ENCODE measurements at places on chromosomes 11 and 22.

- no peak for DNase-seq
These were observed 4.4 kb downstream of the TMEM258 start for GRCh38 chr11:61787928-61788491.

DNA sequence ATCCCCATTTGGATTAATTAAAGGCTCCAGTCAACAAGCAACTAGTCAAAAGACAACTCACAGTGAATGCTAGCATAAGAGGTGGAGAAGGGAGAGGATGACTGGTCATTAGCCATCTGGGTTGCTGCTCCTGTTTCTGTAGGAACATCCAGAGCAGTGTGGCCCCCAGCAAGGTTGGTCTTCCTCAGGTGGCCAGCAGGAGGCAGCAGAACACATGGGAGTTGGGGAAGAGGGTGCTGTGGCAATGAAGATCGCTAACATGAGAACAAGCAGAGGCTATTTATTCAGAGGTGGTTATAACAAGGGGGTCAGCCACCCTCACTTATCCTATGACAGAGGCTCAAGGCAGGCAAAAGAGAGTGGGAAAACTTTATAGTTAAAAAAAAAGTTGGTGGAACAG, 21.3 kb downstream of the IZUMO1R start:
- peak; percentile 14 for DNase-seq

DNA sequence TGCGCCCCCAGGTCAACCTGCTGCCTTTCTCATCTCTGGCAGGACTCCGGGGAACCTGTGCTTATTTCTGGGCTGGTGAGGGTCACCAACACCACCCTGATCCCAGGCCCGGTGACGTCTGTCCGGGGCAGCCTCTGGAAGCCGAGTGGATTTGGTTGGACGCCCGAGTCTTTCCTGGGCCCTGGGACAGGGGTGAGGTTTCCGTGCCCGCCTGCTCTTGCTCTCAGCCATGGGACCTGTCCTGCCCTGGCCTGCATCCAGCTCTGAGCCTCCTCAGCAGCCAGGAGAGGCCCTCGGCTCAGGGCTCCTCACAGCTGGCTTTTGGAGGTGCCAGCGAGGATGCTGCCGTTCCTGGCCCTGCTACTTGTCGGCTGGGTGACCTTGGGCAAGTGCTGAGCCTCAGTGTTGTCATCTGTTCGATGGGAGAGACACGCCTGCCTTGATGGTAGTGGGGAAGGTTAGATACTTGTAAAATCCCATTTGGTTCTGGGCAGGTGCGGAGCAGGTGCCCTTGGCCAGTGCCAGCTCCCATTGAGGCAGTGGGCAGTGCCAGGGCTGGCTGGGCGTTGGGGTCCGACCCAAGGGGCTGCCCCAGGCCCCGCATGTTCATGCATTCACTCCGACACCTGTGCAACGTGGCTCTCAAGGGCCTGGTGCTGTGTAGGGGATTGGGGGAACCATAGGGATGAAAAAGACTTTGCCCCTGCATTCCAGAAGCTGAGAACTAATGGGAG, 58.9 kb upstream of the THY1 start:
- DNase-seq = no peak

DNA sequence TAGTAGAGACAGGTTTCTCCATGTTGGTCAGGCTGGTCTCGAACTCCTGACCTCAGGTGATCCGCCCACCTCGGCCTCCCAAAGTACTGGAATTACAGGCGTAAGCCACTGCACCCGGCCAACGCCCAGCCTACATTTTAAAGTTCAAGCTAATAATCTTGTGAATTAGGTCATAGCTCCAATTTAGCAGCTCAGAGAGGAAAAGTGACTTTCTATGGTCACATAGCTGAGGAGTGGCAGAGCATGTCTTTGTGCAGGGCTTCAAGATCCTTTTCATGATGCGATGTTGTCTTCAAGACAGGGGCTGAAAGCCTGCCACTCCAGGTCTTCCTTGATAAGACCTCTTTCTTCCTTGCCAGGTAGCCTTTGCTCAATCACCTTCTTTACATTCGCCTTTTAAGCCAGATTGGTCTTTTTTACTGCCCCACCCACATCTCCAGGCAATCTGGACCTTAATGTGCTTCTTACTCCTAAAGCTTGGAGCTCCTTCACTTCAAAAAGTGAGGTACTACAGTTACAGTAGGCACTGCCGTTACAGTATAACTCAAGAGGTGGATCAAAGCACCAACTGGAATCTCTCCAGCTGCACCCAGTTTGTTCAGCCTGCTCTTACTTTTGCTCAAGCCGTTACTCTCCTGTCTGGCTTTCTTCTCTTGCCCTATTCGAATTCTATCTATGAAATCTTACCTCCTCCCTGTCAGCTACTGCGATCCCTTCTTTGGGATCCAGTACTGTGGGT, 18.2 kb downstream of the YWHAH start:
- no peak for DNase-seq

DNA sequence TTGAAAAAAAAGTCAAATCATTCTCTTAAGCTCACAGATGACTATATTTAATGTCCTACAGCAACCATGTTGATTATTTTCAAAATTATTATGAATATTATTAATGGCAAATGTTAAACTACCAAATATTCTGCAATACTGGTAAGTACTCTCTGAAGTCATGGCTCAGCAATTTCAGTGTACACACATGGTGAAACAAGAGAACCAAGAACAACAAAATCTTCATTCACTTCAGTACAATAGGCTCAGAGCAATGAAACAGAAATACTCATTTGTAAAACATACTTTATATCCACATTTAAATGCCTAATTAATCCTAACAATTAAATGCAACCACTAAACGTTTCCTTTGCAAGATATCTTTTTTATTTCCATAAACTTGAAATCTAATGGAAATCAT, 347.2 kb downstream of the TTC28 start:
- DNase-seq = no peak

DNA sequence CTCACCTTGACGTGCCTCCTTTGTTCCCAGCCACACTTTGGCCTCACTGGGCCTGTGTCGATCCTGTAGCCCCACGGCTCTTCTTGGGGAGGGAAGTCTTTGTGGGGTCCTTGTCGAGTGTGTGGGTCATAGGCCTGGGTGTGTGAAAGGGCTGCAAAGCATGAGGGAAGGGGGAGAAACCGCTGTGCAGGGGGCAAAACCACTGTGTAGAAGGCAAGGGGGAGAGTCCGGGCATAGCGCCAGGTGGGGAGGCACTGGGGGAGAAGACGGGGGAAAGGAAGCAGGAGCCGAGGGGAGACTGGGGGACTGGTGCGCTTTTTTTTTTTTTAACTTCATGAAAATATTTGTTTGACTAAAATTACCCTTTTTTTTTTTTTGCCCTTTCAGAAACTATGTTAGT, 65.1 kb upstream of the RASD2 start:
- DNase-seq = no peak

- DNase-seq = no peak
These were observed 71.7 kb upstream of the DRD2 start for GRCh38 chr11:113546757-113547507.

GRCh38 chr22:28029956-28030355, 110.9 kb upstream of the PITPNB start:
- no peak for DNase-seq

- no peak for DNase-seq
These were observed 3.8 kb downstream of the TBC1D10C start for GRCh38 chr11:67407688-67408163.

DNA sequence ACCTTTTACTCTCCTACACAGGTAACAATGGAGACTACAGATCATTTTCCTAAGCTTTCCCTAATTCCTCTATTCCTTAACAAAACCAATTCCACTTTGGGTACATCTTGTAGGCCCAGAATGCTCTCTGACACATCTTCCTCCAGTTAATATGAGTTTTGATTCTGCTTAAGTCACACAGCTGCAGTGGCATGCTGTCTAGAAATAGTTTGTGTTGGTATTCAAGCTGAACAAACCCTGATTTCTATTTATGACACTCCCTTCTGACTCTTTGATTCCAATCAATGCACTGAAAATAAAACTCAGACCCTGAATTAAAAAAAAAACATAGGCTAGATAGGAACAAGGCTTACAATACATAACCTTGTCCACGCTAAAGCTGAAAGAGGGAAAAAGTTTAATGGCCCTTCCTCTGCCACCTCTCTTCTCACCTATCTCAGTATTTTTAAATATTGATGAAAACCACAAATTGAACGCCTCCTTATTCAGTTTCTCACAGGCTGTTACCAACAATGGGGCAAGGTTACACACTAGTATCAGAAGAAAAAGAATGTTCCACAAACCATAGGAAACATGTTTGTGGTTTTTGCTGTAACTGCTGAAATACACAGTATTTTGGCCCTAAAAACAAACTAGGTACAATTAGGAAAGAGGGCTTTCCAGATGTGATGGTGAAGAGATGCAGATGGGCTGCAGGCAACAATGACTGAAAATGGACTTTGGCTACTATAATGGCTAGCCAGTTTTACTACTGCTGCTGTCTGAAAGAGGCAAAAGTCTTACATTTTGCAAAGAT, 35.7 kb upstream of the GAB2 start:
- DNase-seq = no peak

DNA sequence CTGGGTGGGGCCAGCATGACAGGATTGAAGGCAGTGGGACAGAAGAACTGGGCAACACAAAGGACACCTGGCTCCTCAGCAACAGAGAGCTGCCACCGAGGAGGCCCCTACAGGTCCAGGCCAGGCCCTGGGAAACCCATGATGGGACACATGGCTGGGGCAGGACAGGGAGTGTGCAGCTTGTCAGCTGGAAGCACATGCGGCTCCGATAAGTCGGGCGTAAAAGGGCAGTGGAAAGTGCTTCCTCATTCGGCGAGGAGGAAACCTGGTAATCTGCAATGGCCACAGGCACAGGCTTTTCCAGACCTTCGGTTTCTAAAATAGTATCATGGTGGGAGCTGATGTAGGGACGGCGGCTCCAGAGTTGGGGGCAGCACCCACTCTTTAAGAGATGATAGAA, 16.5 kb downstream of the GNAZ start:
- DNase-seq = no peak

GRCh38 chr11:26994631-26995095, 751 bp downstream of the FIBIN start:
- DNase-seq = no peak

GRCh38 chr11:81907996-81908395, 825.7 kb downstream of the FAM181B start:
- no peak for DNase-seq

- DNase-seq = no peak
These were observed 23.6 kb upstream of the DKK3 start for GRCh38 chr11:12031856-12032544.

GRCh38 chr11:17459236-17459896, 17.3 kb downstream of the ABCC8 start:
- DNase-seq = no peak

DNA sequence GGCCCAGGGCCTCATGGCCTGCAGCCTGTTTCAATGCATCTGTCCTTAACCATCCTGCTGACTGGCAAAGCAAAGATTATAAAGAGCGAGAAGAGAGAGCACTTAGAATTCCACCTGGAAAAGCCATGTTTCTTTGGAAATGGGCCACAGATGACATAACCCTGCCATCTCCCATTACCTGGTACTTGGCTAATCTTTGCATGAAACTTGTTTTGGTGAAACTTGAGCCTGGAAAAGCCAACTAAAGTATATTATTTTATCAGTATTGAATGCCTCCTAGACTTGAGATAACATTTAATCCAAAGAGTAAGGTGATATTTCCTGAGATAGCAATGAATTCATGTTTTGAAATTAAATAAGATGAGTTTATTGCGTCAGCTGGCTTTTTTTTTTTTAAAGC, 72.6 kb downstream of the NAV2 start:
- DNase-seq = no peak

DNA sequence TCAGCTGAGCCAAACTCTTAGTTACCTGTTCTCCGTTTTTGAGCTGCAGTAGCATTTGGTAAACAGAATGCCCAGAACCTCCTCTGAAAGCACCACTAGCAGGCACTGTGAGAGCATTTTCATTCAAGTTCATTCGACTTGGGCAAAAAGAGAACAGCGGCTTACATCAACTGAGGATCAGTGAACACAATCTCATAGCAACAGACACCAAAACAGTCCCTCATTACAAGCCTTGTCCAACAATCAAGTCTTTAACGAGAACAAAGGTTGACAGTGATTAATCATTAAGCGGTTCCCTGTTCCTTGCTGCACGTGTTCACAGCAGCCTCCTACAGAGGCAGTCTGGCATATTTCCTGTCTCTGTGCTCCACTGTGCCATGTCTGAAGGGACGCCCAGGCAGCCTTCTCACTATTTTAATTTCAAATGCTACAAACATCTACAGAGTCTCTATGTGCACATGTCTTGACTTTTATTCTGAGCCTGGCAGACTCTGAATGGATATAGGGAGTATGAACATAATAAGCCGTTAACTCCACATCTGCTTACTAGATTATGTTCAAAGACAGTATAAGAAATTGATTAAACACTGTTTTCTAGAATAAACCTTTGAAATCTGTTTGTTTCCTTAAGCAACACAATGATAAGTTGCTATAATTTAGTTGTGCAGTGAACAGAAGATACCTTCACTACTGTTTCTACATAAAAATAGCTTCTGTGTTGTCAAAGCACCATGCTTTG, 88.3 kb upstream of the MTMR2 start:
- DNase-seq = peak; percentile 35

DNA sequence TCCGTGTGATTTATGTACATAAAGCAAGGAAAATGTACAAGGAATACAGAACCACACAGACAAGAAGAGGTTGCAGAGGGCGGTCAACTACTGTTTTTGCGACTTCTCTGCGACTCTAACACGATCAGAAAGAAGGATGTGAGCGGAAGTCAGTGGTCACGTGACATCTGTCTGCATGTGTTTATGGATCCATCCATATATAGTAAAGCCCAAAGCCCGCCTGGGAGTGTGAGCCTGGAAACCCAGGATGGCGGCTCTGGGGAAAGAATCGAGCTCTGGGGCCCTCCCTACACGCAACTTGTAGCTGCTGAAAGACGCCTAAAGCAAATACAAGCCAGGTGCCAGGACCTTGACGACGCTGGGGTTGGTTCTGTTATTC, 8.8 kb downstream of the OSBPL5 start:
- DNase-seq = no peak

DNA sequence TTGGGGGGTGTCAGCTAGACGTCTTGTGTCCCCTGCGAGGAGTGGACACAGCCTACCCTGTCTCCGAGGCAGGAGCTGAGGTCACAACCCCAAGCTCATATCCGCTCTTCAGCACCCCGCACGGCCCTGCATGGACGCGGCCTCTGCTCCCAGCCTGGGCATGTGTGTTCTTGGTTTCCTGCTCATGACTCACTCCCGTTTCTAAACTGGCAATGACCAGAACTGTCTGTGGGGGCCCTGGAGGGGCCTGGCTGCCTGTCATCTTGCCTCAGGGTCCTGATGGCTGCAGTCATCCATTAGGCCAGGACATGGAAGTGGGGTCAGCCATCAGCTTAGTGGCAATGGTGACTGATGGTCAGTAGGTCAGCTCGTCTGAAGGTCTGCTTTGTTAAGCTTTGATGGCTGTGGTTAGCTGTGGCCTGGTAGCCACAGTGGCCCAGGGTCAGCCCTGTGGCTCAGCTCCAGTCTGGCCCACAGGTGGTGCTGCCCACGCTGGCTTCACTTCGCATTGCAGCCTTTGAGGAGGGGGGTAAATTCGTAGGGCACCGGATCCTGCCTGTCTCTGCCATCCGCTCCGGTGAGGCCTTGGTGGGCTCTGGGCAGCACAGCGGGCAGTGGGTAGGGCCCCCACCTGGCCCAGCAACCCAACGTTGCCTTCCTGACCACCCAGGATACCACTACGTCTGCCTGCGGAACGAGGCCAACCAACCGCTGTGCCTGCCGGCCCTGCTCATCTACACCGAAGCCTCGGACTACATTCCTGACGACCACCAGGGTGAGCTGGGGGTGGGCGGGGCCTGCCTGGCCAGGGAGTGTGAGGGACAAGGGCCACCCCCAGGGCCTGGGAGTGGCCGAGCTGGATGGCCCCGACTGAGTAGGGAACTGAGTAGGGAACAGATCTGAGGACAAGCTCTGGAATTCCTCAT, 12.0 kb downstream of the PLCB3 start:
- no peak for DNase-seq

Measured in LNCaP clone FGC (cell line).